ENCODE measurements at places on chromosomes 12 and 14.

GRCh38 chr12:120408771-120409170, 29.1 kb upstream of the COX6A1 start:
- no peak for DNase-seq

DNA sequence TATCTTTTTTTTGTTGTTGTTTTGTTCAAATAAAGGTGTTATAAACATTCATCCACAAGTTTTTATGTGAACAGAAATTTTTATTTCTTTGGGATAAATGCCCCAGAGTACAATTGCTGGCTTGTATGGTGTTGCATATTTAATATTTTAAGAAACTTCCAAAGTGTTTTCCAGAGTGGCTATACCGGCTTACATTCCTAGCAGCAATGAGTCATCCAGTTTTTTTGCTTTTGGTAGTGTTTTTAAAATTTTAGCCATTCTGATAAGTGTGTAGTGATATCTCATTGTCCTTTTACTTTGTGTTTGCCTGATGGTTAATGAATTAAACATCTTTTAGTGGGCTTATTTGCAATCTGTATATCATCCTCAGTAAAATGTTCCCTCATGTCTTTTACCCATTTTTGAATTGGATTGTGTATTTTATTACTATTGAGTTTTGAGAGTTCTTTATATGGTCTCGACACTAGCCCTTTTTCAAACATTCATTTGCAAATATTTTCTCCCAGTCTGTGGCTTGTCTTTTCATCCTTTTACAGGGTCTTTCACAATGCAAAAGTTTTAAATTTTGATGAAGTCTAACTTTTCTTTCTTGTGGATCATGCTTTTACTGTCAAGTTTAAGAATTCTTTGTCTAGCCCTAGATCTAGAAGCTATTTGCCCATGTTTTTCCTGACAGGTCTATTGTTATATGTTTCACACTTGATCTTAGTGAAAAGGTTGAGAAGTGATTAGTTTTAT, 29.5 kb downstream of the PPP4R4 start:
- DNase-seq: no peak

- DNase-seq: no peak
Observed at GRCh38 chr12:114412825-114413749, 7.1 kb upstream of the TBX5 start.

DNA sequence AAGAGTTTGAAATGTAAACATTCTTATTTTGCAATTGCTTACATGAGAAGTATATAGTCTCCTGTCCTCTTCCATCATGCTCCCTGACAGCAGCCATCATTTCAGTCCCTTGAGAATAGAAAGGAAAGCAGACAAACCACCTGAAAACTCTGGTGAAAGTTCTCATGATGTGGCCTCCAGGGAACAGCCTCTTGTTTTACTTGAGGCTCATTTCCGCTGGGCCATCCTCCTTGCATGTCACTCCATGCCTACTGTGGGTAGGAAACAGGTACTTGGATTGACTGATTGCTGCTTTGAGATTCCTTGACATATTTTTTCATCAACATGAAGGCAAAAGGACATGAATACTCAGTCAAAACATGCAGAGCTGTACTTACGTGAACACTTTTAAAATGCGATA, 6.0 kb downstream of the SYT1 start:
- DNase-seq: no peak

DNA sequence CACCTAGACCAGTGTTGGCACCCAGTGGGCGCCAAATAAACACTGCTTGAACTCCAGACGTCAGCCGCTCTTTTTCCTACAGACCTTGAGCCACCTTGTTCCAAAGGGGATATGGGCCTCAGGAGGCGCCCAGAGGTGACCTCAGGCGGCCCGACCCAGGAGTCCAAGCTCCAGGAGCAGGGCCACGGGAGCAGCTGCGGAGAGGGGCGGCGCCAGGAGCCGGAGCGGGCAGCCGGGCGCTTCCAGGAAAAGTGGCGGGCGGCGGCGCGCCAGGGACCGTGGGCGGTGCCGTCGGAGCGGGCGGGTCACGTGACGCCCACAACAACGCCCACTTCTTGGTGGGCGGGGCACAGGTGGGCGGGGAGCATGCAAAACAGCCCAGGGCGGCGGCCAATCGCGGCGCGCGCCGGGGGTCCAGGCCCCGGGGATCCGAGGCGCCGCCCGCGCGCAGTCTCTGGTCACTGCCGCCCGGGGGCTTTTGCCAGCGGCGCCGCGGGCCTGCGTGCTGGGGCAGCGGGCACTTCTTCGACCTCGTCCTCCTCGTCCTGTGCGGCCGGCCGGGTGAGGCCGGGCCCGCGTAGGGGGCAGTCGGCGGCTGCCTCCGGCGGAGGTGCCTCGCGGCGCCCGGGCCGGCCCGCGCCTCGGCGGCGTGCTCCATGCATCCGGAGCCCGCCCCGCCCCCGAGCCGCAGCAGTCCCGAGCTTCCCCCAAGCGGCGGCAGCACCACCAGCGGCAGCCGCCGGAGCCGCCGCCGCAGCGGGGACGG, at the start of gene ORAI1:
Gene ORAI1 (plus strand): TSS at position 444 of the 766 bp plus-strand sequence.
- peak; percentile 89 for DNase-seq

DNA sequence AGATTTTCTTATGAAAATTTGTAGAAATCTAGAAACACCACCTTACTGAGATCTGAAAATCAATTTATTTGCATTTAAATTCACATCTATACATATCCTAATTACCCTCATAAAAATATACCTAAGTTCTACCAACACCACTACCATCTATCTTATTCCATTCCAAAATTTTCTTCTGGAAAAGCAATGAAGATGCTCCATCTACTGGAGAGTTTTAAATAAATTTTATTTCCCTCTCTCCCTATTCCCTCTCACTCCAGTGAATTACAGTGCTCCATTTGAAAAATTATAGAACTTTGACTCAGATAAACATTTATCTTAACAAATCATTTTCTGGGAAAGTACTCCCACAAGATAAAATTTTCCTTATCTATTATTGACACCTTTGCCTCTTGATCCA, 2.3 kb upstream of the C14orf39 start:
- DNase-seq: no peak

- no peak for DNase-seq
Observed at GRCh38 chr12:91772411-91772810, 373.2 kb downstream of the BTG1 start.

DNA sequence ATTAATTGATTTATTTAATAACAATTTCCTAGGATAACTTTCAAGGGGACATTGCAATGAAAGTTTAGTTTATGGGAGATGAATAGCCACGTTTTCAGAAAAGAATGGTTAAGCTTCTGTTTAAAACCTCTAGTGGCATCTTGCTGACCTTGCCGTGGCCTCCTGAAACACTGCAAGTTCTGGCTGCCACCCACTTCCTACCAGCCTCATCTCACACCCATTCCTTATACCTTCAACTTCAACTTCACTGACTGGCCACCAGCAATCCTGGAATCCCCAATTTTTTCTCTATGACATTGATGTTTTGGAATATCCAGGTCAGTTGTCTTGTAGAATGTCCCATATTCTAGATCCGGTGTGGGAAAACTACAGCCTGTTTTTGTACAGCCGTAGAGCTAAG, 5.2 kb upstream of the HELB start:
- no peak for DNase-seq

DNA sequence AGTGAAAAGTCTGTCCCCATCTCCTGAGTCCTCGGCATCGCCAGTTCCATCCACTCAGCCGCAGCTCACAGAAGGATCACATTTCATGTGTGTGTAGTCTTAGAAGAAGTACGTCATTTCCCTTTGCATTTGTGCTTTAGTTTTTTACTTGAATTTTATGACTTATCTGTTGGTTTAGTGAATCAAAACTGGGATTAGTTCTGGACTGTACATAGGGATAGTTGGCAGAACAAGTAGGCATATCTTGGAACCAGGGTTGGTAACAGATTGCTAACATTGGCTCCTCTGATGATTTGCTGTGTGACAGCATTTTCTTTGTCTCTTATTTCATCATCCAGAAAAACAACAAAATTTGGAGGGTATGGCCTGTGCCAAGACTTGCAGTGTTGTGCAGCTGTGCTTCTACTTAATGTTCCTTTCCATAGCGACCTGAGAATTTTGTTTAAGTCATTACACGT, 69.6 kb upstream of the AEBP2 start:
- DNase-seq: no peak

DNA sequence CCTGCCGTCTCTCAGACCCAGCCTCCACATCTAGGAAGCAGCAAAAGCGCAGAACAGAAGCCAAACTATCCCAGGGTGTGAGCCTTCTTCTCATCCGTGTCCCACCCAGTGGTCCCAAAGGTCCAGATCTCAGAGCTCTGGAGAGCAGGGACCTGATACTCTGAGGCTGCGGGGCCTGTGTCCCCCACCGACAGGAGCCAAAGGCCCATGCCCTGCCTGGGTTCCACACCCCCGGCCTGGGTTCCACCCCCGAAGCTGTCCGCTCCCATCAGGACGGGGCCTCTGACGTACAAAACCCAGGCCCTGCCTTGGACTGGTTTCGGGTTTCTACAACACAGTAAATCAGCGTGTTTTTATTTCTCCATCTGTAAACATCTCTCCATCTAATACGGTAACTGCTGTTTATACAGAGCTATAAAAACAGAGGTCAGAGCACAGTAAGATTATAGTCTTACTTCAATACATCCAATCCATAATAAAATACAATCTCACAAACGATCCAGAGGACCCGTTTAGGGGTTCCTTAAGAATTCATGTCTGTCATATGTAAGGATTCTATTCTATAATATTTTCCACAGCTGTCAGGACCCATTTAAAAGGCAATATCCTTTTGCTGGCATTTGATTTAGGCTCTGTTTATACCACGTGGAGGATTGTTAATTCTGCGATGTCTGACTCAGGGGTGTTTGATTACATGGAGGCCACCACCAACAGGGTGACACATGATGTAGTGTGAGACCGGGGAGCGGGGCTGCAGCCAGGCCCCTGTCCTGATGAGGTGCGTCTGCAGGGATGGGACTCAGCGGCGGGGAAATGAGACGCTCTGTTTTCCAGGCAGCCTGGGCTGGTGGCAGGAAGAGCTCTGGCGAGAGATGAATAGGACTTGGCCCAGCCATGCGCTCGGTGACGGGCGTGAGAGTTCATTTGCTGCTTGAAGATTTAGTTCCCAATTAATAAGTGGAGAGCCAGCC, 110.3 kb downstream of the DICER1 start:
- DNase-seq: no peak

DNA sequence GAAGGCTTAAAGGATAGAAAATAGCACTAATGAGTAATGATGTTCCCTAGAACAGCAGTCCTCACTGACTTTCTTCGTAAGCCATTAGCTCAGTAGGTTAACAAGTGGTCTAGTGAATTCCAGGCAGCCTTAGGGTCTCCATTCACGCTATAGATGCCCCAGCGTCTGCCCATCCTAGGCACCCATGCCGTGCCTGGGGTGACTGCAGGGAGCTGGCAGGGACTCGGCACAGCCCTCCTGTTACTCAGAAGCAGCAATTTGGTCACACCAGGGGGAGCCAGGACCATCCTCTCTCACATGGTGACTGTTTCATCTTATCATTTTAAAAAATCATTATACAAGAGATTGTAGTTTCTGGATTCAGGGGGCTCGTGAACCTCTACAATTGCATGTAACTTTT, 66.0 kb upstream of the TRAF3 start:
- DNase-seq: no peak

DNA sequence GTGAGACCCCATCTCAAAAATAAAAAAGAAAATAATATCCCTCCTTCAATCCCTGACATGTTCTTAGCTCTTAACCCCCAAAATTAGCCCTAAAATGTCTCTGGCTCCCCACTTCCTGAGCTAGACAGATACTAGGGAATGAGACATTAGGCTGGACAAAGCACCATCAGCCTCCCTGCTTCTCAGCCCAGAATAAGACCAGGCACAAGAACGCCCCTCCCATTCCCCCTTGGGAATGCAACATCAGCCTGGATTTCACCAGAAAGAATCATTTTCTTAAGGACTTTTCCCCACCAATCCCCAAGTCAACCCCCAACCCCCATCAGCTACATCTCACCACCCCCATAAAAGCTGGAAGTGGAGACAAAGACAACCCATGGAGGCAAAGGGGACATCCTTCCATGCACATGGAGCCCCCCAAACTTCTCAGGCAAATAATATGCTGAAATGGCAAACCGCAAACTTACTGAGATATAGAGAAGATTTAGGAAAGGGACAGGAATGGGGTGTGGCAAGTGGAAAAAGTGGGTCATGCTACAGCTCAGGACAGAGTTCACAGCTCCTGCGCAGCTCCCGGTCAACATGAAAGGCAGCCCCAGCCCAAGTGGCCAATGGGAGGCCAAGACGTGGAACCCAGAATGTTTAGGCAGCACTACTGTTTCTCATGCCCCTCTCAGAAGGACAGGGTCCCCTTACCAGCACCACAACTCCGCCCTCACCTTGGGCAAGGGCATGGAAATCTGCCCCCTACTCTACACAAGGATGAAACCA, 2.7 kb downstream of the CHD4 start:
- DNase-seq: no peak

DNA sequence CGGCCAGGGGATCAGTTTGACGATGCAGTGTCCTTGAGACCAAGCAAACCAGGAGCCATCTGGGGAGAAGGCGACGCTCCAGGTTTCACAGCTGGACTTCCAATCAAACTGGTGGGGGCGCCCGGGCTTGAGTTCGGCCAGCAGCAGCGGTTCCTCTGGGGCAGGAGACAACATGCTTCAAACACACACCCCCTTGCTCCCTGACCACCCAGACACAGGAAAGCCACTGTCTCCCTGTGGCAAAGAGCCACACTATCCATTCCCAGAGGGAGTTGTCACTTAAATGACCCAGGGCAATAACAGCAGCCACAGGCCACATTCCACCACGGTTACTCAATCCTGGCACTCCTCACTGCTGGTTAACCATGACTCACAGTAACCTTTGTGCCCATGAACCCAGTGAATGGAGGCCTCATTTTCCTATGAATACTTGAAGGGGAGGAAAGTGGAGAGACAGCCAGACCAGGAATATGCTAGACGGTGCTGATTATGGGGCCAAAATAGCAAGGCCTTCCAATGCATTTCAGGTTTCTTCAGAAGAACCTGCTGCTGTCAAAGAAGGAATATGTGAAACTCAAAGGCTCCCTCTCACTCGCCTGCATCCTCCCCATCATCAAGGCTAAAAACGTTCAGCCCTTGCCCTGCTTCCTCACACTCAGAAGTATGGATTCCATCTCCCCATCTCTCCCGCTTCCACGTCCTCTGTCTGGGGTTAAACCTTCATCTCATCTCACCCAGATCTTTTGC, 8.5 kb downstream of the WSB2 start:
- peak; percentile 48 for DNase-seq

- DNase-seq: peak; percentile 40
Observed at GRCh38 chr14:74574706-74575105, 37.3 kb downstream of the LTBP2 start.

- no peak for DNase-seq
Observed at GRCh38 chr12:27730097-27730588, 19.5 kb downstream of the MRPS35 start.

GRCh38 chr12:113700943-113701342, 229.3 kb upstream of the LHX5 start:
- no peak for DNase-seq

DNA sequence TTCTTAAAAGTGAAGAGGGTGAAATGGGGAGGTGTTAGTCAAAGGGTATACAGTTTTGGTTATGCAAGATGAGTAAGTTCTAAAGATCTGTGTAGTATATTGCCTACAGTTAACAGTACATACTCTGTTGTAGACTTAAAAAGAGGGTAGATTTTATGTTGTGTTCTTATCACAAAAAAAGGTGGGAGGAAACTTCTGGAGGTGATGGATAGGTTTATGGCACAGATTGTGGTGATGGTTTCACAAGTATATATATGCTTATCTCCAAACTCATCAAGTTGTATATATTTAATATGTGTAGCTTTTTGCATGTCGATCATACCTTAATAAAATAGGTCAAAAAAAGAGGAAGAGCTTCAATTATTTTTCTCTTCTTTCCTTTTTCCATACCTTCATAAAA, 64.0 kb downstream of the PDE3A start:
- DNase-seq: no peak

- DNase-seq: no peak
Observed at GRCh38 chr12:21797539-21797938, 23.0 kb upstream of the KCNJ8 start.

Measured in inflammatory macrophage (primary cell).